IMR-90 (cell line): ENCODE measurements at places on chromosomes 5 and 9.

DNA sequence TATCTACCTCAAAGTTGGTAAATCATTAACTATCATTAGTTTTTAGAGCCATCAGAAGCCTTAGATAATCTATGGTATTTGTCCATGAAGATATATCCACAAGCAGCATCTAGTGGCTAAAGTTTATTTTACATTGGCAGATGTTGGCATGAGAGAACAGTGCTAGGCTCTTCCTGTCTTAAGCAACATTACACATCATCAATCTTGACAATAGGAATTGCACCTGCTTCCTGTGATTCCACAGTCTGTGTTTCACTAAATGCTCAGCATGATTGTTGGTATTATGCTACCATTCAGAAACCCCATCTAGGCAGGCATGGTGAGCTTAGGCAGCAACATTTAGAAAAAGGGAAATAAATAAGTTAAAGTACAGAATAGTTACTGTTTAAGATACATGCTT, 246.6 kb downstream of the SLCO4C1 start:
- no peak for DNase-seq
- no peaks in the 10 kb centered on the region for H3K27me3 ChIP-seq
- no peak overlapping the region for H3K4me3 ChIP-seq
- no peaks in the 10 kb centered on the region for H3K4me1 ChIP-seq

GRCh38 chr9:120536949-120537640, 42.9 kb downstream of the CDK5RAP2 start:
- H3K4me3 ChIP-seq = no peak overlapping the region
- H3K36me3 ChIP-seq = peaks cover 17% of the 10 kb centered on the region
- H3K27ac ChIP-seq = no peak overlapping the region
- H3K4me1 ChIP-seq = no peaks in the 10 kb centered on the region
- H3K27me3 ChIP-seq = no peaks in the 10 kb centered on the region

- no peak overlapping the region for H3K4me3 ChIP-seq
- no peaks in the 10 kb centered on the region for H3K4me1 ChIP-seq
- no peak for DNase-seq
Observed at GRCh38 chr5:136615251-136616119, 250.1 kb upstream of the TRPC7 start.

- H3K36me3 ChIP-seq = no peaks in the 10 kb centered on the region
- no peak overlapping the region for H3K27ac ChIP-seq
- peaks cover 36% of the 10 kb centered on the region for H3K27me3 ChIP-seq
- H3K4me3 ChIP-seq = no peak overlapping the region
Observed at GRCh38 chr5:151637676-151638075, 46.5 kb upstream of the FAT2 start.

DNA sequence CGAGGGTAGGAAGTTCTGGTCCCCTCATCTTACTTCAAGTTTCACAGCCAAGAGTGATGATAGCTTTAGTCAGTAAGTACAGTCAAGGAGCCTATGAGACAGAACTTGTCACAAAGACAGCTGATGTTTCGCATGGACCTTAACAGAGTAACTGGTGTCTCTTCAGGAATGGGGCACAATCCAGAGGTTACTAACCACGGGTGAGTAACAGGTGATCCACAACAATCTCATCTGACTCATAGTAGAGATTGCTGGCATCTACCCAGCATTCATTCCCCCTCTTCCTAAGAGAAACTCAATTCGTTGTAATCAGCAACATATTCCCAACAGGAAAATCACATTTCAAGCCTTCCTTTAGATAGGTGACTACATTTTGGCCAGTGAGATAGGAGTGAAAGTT, 126.7 kb downstream of the SNX18 start:
- peak overlapping the region; percentile 25; the same call in 1 of the 2 replicates for H3K27ac ChIP-seq
- DNase-seq = peak; percentile 94
- no peaks in the 10 kb centered on the region for H3K27me3 ChIP-seq
- H3K4me1 ChIP-seq = peaks cover 29% of the 10 kb centered on the region

DNA sequence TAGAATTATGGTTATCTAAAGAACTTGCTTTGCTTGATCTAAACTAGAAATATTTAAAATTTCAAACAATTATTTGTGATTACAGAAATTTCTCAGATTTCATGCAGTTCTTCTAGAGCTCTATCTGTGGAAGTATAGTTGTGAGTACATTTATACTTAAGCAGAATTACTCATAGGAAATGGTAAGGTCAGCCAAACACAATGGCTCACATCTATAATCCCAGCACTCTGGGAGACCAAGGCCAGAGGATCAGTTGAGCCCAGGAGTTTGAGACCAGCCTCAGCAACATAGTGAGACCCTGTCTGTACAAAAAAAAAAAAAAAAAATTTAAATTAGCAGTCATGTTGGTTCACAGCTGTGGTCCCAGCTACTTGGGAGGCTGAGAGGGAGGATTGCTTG, 71.0 kb downstream of the INVS start:
- H3K4me1 ChIP-seq = peaks cover 3% of the 10 kb centered on the region
- H3K27me3 ChIP-seq = no peaks in the 10 kb centered on the region
- no peak overlapping the region for H3K27ac ChIP-seq
- peak; percentile 43 for DNase-seq

- H3K36me3 ChIP-seq = no peaks in the 10 kb centered on the region
- no peaks in the 10 kb centered on the region for H3K4me1 ChIP-seq
- H3K27ac ChIP-seq = no peak overlapping the region
- H3K4me3 ChIP-seq = no peak overlapping the region
- no peak for DNase-seq
Observed at GRCh38 chr5:153485641-153486040, 4.8 kb upstream of the GRIA1 start.

GRCh38 chr5:69238760-69239251, 4.1 kb downstream of the CDK7 start:
- no peak overlapping the region for H3K4me3 ChIP-seq
- DNase-seq = peak; percentile 96
- H3K27me3 ChIP-seq = no peaks in the 10 kb centered on the region
- H3K27ac ChIP-seq = peak overlapping the region; percentile 99
- H3K4me1 ChIP-seq = peaks cover 12% of the 10 kb centered on the region

GRCh38 chr9:72476617-72477437, 44.6 kb upstream of the TMC1 start:
- peak; percentile 84 for DNase-seq
- no peaks in the 10 kb centered on the region for H3K36me3 ChIP-seq
- no peak overlapping the region for H3K27ac ChIP-seq
- peaks cover 25% of the 10 kb centered on the region for H3K4me1 ChIP-seq
- H3K4me3 ChIP-seq = no peak overlapping the region

DNA sequence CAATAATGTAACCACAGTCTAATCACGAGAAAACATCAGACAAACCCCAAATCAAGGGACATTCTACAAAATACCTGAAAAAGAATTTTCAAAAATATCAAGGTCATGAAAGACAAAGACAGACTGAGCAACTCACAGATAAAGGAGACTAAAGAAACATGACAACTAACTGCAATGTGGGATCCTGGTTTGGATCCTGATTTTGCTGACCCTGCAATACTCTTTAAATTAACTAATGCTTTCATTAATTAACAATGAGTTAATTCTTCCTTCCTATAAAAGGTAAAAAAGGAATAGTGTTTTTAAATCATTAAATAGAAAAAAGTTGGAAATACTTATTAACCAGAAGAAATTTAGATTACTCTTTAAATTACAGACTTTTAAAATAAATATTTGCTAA, 103.6 kb downstream of the MLLT3 start:
- no peak for DNase-seq
- no peaks in the 10 kb centered on the region for H3K27me3 ChIP-seq
- H3K36me3 ChIP-seq = no peaks in the 10 kb centered on the region
- no peaks in the 10 kb centered on the region for H3K4me1 ChIP-seq

DNA sequence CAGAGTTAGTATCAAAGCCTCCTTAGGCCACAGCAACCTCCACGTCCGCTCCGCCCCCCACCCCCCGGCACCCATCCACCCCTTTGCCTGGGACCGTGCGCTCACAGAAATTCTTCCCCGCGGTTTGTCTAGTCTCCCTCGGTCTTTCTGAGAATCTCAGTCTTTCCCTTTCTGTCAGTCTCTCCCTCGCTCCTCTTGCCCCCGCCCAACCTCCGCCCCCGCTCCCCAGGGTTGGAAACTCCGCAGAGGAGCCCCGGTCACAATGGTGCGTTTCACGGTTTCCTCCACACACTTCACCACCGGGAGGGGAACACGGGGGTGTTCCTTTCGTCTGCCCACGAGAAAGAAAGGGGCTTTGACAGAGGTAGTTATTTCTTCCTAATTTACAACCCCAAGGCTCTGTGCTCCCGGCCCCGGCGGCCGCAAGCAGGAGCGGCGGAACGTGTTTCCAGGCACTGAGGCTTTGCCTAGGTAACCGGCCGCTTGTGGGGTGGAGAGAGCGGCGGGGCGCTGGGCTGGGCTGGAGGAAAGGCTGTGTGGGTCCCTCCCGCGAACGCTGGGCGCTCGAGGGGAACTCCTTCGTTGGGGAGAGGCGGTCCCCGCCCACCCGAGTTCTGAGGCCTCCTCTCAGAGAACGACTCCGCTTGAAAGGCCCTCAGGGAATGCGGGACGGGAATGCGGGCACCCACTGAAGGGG, 2.1 kb downstream of the NR4A3 start:
- no peaks in the 10 kb centered on the region for H3K27me3 ChIP-seq
- no peak overlapping the region; the same call in 1 of the 2 replicates for H3K27ac ChIP-seq
- no peak for DNase-seq
- no peaks in the 10 kb centered on the region for H3K4me1 ChIP-seq
- peak overlapping the region; percentile 78 for H3K4me3 ChIP-seq

DNA sequence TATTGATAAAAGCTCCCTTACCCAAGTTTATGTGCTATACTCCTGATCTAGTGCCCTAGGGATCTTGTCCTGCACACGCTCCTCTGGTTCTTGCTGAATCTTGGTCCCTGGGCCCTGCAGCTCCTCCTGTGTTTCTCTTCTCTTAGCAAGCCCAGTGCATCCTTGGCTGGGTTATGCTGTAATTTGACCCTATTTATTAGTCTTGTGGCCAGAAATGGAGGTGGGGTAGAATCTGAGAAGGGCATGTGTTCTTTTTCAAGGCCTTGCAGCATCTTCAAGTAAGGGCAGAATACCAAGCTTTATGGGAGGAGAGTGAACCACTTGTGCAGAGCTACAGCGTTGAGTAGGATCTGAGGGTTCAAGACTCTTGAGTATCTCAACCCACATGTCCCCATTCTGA, 366.8 kb downstream of the FAM170A start:
- no peak overlapping the region for H3K4me3 ChIP-seq
- H3K4me1 ChIP-seq = peaks cover 1% of the 10 kb centered on the region; the same call in 1 of the 2 replicates
- no peaks in the 10 kb centered on the region for H3K27me3 ChIP-seq
- H3K36me3 ChIP-seq = no peaks in the 10 kb centered on the region

DNA sequence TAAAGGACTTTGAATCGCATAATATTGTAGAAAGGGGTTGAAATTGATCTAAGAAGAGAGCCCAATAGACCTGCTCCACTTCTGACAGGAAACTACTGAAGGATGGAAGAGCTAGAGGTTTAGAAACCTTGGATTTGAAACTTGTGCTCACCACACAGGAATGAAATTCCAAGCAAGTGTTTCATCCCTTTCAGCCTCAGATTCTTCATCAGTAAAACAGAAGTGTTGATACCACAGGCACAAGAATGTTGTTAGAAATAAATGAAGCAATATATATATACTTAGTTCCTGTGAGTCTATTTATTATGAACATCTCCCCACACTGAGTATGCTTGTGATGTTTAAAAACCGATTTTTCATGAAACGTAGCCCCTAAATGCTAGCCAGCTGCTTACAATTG, 43.8 kb downstream of the PRRC1 start:
- peak; percentile 77 for DNase-seq
- H3K27ac ChIP-seq = no peak overlapping the region
- peaks cover 10% of the 10 kb centered on the region for H3K4me1 ChIP-seq
- no peaks in the 10 kb centered on the region for H3K27me3 ChIP-seq
- 0 out of 2 replicates have a peak, but pooled peaks cover 2% of the 10 kb centered on the region for H3K36me3 ChIP-seq

DNA sequence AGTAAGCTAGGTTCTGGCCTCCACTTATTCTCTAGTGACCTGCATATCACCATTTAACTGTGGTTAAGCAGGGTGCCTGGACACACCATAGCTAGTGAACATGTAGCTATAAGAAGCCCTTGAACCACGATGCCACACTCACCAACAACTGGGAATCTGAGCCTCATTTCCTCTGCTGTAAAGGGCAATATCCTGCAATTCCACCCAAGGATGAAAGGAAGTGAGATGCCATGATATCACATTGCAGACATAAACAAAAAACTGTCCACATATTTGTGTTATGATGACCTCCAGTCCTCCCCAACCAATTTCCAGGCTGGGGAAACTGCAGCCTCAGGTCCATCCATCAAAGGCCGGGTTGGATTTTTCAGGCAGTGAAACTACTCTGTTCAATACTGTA, 10.4 kb downstream of the TNIP1 start:
- H3K4me3 ChIP-seq = no peak overlapping the region
- no peaks in the 10 kb centered on the region for H3K27me3 ChIP-seq
- peaks cover 8% of the 10 kb centered on the region for H3K36me3 ChIP-seq
- peaks cover 37% of the 10 kb centered on the region for H3K4me1 ChIP-seq
- no peak overlapping the region for H3K27ac ChIP-seq

DNA sequence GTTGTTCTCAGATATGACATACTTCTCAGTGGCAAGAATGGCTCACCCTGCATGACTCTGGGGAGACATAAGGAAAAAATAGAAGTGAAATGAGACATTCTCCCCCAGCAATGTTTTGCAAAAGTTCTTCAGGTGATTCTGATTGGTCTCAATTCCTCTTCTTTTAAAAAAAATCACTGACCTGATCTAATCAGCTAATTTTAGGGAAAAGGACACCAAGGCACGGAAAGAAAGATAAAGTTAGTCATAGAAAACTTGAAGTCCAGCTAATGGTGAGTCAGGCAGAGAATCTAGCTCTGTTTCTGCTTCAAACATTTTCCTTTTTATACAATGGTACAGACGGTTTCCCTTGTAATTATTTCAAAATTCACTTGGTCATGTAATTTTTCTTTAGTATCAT, 1018.9 kb upstream of the ARRDC3 start:
- H3K4me1 ChIP-seq = peaks cover 1% of the 10 kb centered on the region; the same call in 1 of the 2 replicates
- no peak overlapping the region for H3K4me3 ChIP-seq
- no peaks in the 10 kb centered on the region for H3K27me3 ChIP-seq
- no peak overlapping the region for H3K27ac ChIP-seq
- peak; percentile 62 for DNase-seq
- no peaks in the 10 kb centered on the region for H3K36me3 ChIP-seq

DNA sequence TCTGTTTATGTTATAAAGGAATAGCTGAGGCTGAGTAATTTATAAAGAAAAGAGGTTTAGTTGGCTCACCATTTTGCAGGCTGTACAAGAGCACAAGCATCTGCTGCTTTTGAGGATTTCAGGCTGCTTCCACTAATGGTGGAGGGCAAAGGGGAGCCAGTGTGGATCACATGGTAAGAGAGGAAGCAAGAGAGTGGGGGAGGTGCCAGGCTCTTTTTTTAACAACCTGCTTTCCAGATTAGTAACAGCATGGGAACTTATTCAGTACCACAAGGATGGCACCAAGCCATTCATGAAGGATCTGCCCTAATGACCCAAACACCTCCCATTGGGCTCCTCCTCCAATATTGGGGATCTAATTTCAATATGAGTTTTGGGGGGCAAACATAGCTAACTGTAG, 40.4 kb downstream of the CCL28 start:
- H3K27ac ChIP-seq = no peak overlapping the region
- H3K36me3 ChIP-seq = no peaks in the 10 kb centered on the region
- no peaks in the 10 kb centered on the region for H3K27me3 ChIP-seq
- H3K4me3 ChIP-seq = no peak overlapping the region
- no peaks in the 10 kb centered on the region for H3K4me1 ChIP-seq
